Nephron progenitor cell (in vitro differentiated cells): ENCODE measurements at places on chromosomes 5 and 9.

DNA sequence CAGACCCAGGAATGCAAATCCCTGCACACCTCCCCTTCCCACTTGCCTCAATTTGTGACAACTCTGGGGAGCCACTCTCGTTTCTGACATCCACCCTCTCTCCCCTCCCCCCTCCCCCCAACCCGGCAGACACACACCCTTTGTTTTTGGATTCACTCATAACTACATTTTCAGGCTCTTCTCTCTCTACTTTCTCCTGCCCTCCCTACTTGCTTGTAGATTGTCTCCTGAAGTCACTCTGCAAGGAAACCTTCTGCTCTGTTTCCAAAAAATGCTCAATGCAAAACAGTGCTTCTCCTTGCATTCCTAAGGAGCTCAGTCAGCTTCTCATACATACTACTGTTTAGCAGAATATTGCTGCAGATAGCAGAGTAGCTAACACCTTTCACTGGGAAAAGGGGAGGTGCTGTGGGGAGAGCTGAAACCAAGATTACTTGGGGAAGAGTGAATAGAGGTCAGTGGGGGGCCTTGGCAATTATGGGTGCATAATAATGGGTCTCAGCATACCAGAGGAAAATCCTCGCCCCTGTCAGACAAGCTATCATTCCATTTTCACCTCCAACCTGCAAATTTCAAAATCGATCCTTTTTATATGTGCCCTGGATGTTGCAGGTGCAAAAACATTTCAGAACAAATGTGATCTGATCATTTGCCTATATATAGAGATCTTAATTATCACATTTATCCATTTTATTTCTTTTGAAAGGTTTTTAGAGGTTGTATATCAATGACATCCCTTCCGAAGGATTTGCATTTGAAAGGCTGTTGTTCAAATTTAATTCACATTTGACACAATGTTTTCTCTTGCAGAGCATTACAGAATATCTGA, 1860.7 kb upstream of the WWC1 start:
- H3K4me3 ChIP-seq, result no peak overlapping the region
- no peak for DNase-seq
- peaks cover 13% of the 10 kb centered on the region for H3K4me1 ChIP-seq
- H3K36me3 ChIP-seq, result no peaks in the 10 kb centered on the region
- H3K27ac ChIP-seq, result no peak overlapping the region

GRCh38 chr9:6584881-6585597, 60.5 kb downstream of the GLDC start:
- H3K36me3 ChIP-seq, result no peaks in the 10 kb centered on the region
- peaks cover 7% of the 10 kb centered on the region for H3K4me1 ChIP-seq
- H3K27ac ChIP-seq, result no peak overlapping the region
- peaks cover 8% of the 10 kb centered on the region for H3K27me3 ChIP-seq
- no peak overlapping the region for H3K4me3 ChIP-seq

DNA sequence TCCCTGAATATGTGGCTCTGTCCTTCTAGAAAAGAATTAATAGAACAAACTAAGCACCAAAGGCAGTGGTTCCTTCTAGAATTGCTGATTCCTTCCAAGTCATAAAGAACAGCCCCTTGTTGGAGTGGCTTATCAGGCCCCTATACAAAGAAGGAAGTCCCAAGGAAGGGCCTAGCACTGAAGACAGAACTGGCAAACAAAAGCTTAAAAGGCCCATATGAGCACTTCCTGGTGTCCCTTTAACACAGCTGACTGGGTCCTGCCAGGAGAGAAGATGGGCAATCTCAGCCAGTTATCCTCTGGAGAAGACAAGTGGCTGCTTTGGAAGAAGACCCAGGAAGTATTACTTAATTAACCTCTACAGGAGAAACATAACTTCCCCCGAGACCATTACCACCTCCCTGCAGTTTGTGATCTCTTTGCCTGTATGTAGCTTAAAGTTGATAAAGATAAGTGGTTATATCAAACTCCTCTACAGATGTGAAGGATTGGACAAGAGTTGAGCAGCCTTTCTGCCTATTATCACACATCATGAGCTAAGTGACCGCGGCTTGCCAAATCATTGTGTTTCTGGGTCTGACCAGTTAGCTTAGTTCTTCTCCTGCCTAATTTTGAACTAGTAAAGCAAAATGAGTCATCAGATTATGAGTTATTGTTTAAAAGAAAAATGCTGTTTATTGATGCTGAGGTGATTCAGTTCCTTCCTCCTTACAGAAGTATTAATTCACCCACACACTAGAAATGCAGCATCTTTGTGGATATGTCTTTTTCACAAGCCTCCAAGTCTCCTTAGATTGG, 13.3 kb upstream of the STING1 start:
- H3K27ac ChIP-seq, result no peak overlapping the region
- no peak for DNase-seq
- H3K36me3 ChIP-seq, result no peaks in the 10 kb centered on the region
- peaks cover 5% of the 10 kb centered on the region for H3K4me1 ChIP-seq
- H3K27me3 ChIP-seq, result peaks cover 10% of the 10 kb centered on the region

DNA sequence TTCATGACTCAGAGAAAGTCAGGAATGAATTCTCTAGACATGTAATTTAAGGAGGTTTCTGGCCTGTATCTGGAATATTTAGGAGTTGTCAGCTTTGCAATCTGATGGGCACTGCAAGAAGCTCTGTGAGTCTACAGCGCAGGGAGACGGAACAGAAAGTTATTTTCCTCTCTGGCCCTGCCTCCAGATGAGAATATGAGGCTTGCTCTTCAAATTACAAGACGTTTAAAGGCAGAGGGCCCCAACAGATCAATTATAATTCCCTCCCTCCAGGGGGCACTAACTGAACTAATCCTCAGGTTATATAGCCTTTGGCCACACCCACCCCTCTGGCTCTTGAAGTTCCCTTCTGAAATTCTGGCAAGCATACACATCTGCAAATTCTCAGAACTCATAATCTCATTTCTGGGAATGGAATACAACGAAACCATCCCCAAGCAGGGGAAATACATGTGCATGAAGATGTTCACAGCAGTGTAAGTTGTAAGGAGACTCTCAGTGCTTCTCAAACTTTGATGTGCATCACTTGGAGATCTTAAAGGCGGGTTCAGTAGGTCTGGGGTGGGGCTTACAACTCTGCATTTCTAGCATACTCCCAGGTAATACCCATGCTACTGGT, 307.6 kb downstream of the CWC27 start:
- peaks cover 4% of the 10 kb centered on the region for H3K27me3 ChIP-seq
- peak overlapping the region; percentile 57 for H3K27ac ChIP-seq
- no peak overlapping the region for H3K4me3 ChIP-seq
- H3K36me3 ChIP-seq, result no peaks in the 10 kb centered on the region

DNA sequence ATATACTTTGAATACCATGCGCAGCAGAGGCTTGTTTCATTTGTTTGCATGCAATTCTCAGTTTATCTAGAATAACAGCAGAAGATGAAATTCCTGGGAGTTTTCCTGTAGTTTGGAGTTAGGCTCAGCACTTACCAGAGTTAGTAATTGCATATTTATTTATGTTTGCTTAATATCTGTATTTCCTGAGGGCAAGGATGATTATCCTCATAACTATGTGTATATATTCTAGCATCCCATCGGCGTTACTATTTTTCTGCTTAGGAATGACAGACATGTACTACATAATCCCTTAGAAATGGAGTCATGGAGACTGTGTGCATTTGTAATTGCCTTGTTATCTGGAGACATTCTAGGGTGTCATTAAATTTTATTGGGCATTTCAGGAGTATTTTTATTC, 1184.8 kb downstream of the DTWD2 start:
- H3K27me3 ChIP-seq, result no peaks in the 10 kb centered on the region
- DNase-seq, result no peak
- H3K4me1 ChIP-seq, result peaks cover 16% of the 10 kb centered on the region
- H3K4me3 ChIP-seq, result no peak overlapping the region

DNA sequence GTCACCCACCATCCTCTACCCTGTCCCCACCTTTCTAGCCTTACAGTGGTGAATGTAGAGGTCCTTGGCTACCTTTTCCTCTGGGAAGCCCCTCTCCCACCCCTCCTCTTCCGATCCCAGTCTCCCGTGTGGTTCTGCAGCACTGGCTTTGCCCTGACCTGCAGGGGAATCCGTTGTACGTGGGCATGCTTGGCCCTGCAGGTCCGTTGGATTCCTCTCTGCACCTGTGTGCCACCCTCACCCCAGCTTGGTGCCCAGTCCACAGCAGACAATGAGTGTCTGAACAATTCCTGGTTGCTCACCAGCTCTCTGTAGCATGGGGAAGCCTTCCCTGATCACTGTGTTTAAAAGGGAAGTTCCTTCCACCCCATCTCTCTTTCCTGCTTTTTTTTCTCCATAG, 185.1 kb downstream of the PAX5 start:
- no peak overlapping the region for H3K27ac ChIP-seq
- H3K4me1 ChIP-seq, result peaks cover 75% of the 10 kb centered on the region
- no peaks in the 10 kb centered on the region for H3K36me3 ChIP-seq
- H3K4me3 ChIP-seq, result no peak overlapping the region

DNA sequence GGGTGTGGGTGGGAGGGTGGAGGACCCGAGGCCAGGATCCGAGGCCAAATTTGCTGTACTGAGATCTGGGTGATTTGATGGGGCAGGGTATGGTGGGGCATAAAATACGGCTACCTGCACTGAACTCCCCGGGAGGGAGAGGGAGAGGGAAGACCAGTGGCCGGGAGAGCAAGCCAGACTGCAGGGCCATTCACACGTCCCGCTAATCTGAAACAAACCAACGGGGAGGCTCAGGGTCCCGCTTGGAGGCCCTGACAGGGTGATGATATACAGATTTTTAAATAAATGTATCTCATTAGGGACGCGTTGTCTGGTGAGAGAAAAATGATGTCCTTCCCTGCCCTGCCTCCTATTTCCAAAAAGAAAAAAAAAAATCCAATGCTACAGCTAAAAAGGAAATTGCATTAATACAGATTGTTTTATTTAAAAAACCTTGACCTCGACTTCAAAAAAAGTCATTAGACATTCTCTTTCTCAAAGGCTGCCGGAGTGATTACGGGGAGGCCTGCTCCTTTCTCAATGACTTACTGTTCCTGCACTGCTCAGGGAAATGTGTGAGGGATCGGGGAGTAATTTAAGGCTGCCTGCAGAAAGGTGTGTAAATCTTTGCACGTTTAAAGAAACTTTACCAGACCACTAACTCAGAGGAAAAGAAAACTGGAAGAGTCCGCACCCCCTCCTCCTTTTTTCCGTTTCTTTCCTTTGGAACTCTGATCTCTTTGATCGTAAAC, 11.5 kb upstream of the PRRX2 start:
- peaks cover 69% of the 10 kb centered on the region for H3K4me1 ChIP-seq
- H3K36me3 ChIP-seq, result no peaks in the 10 kb centered on the region
- H3K27me3 ChIP-seq, result peaks cover 11% of the 10 kb centered on the region
- peak overlapping the region; percentile 96 for H3K27ac ChIP-seq
- H3K4me3 ChIP-seq, result peak overlapping the region; percentile 51

DNA sequence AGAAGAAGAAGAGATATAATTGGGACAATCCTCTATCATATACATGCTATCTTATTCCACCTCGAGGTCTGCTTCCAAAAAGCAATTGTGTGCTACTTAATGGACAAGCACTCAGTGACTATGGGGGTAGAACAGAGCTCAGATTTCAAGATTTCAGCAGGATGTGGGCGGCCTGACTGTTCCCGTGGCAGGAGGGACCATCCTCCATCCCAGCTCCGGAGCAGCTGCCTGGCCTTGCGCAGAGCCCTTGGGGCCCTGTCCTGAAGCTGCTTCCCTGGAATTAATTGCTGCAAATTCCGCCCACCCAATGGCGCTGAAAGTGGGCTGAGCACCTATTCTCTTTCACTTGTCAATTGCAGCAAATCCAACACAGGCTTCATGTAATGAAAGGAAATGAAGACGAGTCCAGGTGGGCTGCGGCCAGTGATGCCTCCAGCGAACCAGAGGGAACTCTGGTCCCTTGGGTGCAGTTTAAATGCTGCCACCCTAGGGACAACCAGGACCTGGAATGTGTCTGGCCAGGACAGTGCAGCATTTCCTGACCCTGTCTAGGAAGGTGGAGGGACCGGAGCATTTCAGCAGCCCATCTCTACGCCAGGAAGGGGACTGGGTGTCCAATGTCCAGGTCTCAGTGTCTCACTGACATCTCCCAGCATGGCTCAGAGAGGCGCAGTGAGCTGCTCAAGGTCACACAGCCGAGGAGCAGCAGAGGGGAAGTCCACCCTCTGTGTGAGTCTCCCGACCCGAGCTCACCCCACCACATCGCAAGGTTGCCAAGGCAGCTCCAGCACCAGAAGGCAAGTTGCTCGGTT, 50.5 kb upstream of the FCN1 start:
- peaks cover 55% of the 10 kb centered on the region for H3K4me1 ChIP-seq
- H3K27ac ChIP-seq, result no peak overlapping the region
- H3K27me3 ChIP-seq, result peaks cover 27% of the 10 kb centered on the region
- H3K4me3 ChIP-seq, result peak overlapping the region; percentile 53

GRCh38 chr9:14314929-14315874, 1.3 kb upstream of the NFIB start:
- peak overlapping the region; percentile 98 for H3K4me3 ChIP-seq
- H3K4me1 ChIP-seq, result peaks cover 57% of the 10 kb centered on the region
- peaks cover 73% of the 10 kb centered on the region for H3K27me3 ChIP-seq
- DNase-seq, result peak; percentile 74
- no peaks in the 10 kb centered on the region for H3K36me3 ChIP-seq

DNA sequence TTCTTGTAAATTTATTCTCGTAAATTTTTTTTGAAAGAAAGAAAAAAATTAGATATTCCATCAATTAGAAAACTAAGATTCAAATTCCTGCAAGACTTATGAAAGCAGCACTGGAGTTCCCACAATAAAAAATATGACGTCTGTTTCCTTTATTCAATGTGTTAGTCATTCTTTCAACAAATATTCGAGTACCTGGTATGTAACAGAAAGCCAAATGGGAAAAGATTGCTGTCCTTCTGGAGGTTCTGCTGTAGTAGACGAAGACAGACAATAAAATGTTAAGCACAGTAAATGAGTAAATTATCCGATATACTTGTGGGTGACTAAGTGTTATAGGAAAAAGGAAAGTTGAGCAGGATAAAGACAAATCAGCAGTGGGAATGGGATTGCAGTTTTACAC, 92.2 kb downstream of the ADAMTSL1 start:
- peaks cover 12% of the 10 kb centered on the region for H3K4me1 ChIP-seq
- H3K4me3 ChIP-seq, result no peak overlapping the region
- no peak overlapping the region for H3K27ac ChIP-seq
- H3K36me3 ChIP-seq, result peaks cover 12% of the 10 kb centered on the region
- no peak for DNase-seq

DNA sequence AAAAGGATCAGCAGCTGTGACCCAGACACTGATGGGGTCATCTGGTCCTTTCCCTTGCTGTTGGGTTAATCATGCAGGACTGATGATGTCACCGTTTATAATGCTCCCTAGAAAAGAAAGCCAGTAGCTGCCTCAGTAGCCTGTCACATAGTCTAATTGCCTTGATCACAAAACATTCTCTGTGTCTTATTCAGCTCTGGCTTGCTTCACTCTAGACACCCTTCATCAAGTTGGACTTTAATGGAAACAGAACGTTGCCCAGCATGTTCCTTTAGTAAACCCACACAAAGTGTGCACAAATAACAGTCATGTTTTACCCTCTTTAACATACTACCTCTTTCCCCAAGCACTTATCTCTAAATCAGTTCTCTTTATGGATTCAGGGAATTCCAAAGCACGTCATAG, 170.8 kb downstream of the SGCD start:
- no peak overlapping the region for H3K4me3 ChIP-seq
- no peak overlapping the region for H3K27ac ChIP-seq
- DNase-seq, result no peak

- peaks cover 79% of the 10 kb centered on the region for H3K36me3 ChIP-seq
- H3K27me3 ChIP-seq, result no peaks in the 10 kb centered on the region
- no peaks in the 10 kb centered on the region for H3K4me1 ChIP-seq
- H3K4me3 ChIP-seq, result no peak overlapping the region
- DNase-seq, result no peak
Measured at GRCh38 chr9:100534401-100534800, 43.5 kb upstream of the CAVIN4 start.

- no peak overlapping the region for H3K4me3 ChIP-seq
- no peaks in the 10 kb centered on the region for H3K27me3 ChIP-seq
- no peak for DNase-seq
- H3K36me3 ChIP-seq, result peaks cover 7% of the 10 kb centered on the region
Measured at GRCh38 chr5:126107381-126107780, 315.8 kb upstream of the GRAMD2B start.
